ENCODE measurements at places on chromosomes 7 and 10.

- no peak for DNase-seq
Observed at GRCh38 chr10:11516431-11516746, 95.1 kb downstream of the USP6NL start.

DNA sequence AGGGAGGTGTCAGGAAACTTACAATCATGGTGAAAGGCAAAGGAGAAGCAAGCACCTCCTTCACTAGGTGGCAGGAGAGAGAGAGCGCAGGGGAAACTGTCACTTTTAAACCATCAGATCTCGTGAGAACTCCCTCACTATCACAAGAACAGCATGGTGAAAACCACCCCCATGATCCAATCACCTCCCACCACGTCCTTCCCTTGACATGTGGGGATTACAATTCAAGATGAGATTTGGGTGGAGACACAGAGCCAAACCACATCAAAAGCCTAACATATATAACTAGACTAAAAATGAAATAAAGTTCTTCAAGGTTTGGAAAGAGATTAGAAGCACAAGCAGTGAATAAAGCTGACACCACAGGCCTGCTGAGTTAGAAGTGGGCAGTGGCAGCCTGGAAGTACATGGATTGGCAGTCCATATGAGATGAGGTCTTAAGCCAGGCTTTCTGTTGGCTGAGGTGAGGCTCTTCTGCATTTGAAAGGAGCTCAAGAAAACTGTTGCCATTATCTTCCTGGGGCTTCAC, 96.4 kb upstream of the MDFIC start:
- no peak for DNase-seq

- no peak for DNase-seq
Observed at GRCh38 chr7:120617275-120617674, 240.7 kb downstream of the TSPAN12 start.

DNA sequence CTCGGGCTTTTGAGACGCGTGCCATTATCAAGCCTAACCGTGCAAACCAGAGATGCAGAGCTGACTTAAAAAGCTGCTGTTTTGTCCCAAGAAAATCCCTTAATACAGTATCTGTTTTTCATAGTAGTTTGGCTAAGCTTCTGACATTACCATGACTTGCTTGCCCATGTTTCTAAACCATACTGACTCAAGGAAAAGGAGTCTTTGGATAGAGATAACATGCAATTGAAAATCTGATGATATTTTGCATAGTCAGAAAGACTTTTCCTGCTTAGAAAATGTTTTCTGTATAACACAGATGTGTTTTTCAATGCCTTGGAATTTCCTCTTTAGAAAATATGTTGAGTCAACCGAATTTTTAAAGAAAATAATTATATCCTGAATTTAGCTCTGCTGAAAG, 21.5 kb upstream of the AKR1E2 start:
- no peak for DNase-seq

DNA sequence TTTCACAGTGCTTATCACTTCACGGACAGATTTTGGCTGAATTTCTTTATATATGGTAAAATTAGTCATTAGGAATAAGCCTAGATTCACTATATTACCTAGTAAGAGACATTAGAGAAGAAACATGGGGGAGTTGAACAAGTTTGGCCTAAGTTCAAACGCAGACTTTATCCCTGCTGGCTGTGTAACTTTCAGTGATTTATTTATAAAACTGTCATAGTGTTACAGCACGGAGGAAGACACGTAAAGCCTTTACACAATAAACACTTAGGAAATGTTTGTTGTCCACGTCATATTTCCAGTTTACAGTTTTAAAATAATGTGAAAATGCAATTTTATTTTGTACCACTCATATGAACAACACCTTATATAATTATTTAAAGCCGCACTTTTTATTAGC, 661.5 kb downstream of the MAGI2 start:
- DNase-seq, result no peak

- DNase-seq, result no peak
Observed at GRCh38 chr10:1665021-1665661, 72.2 kb downstream of the ADARB2 start.

DNA sequence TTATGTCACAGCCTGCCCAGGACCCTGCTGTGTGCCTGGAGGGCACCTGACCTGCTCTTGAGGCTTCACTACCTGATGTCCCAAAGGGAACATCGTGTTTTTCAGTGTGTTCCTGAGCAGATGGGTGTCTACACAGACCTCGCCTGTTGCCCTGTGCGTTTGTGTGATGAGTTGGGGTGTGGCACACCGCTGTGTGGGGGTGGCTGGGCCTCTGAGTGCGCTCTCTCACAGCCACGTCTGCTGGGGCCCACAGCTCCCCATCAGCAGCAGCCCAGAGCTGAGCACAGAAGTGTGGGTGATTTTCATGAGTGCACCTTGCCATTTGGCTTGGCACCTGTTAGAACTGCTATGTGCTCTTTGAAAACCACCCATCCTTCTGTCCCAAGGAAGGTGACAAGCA, 121.5 kb downstream of the NKX6-2 start:
- no peak for DNase-seq

DNA sequence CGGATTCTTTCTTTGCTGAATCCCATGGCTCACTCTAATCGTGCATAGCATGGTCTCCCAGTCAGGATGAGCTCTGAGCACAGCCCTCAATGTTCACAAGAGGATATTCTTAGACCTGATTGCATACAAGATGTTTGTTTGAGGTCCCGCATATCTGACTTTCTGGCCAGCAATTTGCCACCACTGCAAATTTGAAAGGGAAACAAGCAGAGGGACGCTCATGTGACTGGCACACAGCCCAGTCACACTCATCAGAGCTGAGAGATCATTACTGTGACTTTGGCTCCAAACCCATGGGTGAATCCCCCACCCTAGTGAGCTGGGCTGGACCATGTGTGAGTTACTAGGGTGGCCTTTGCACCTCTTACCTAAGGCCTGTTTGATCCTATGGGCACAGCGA, 9.9 kb downstream of the TAS2R41 start:
- no peak for DNase-seq

- no peak for DNase-seq
Observed at GRCh38 chr7:27146491-27147198, 929 bp downstream of the HOXA6 start.

DNA sequence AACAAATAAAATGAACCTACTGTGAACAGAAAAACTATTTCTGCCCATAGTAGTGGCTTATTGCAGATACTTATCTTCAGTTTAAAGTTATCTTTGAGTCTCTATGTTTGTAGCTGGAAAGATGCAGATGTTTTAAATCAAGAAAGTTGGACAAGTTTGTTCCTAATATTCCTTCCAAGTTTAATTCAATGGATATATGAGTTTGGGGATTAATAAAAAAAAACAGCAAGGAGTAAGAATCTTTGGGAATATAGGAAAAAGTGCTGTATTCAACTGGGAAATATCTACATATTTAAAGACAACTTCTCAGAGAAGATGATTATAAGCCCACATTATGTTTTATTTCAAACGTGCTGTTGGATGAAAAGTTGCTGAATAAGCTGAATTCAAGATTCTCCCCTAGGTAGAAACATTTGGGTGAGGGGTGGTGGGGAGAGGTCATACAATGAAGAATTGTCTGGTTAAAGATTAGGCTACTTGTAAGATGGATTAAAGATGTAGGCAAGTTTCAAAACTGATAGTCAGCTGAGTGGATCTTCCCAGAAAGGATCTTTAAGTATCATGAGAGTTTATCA, 1135.2 kb downstream of the CNTNAP2 start:
- no peak for DNase-seq

- DNase-seq, result no peak
Observed at GRCh38 chr10:22133749-22134624, 83.8 kb downstream of the EBLN1 start.

- no peak for DNase-seq
Observed at GRCh38 chr7:106658316-106659165, 2.4 kb downstream of the CCDC71L start.

DNA sequence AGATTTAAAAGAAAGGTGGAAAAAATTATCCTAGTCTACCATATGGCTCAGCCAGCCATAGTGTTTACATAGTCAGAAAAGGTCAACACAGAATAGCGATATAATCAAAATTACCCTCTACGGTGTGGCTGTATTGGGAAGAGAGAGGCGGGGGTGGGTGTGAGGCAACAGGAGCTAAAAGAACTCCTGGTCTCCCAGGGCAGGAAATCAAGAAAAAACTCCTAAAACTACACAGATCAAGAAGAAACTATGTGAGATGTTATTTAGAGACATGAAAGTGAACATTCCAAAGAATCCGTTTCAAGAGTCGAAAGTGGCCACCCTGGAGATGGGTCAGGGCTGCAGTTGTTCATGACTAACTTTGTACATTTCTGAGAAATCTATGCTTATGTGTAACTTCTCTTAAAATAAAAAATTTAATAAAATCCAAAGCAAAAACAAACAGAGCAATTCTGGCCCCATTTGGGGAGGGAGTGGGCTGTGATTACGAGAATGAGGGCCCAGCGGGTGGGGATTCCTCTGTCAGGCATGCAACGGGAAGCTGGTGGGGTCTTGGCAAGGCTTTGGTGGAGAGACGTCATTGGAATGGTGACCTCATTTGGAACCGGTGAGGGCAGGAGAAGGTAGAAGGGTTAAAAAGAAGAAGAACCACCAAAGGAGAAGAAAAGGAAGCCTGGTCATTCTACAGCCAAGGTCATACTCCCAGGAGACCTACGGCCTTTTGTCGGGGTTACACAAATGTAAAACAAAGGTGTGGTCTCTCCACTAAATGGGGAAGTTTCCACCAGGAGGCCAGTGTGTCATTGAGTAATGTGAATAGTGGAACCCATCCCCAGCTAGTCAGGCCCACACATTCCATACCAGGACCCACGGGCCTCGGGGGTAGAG, 71.2 kb upstream of the DUSP5 start:
- DNase-seq, result no peak

DNA sequence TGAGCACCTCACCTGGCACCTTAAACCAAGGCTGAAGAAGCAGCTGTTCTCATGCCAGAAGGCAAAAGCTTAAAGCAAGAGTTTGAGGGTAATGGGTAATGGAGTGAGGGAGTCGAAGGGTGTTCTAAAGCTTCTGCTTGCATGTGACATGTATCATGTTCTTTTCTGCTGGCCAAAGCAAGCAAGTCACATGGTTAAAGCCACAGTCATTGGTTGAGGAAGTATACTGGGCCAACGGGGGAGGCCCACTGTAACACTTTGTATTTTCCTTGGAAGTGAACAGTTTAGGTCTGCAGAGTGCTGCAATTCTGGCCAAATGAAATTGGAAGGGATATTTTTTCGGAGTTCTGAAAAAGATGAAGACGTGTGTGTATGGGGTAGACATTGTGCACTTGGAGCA, 75.7 kb downstream of the REEP3 start:
- DNase-seq, result no peak

GRCh38 chr7:140609646-140610045, 31.0 kb downstream of the DENND2A start:
- no peak for DNase-seq

DNA sequence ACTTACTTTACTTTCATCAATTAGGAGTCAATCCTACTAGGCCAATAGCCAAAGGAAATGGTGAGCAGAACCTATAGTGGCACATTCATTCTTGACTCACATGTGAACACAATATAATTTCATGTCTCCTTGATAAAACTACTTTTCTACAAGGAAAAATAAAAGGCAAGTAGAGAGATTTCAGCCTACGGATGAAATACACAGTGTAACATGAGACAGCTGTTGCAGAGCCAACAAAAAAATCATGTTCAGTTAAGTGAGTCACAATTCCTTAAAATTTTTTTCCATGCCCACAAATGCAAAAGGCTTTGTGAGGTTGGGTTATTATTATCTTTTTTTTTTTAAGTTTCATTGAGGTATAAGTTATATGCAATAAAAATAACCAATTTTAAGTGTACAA, 54.8 kb downstream of the GPR141 start:
- no peak for DNase-seq

GRCh38 chr7:123692471-123692877, 36.8 kb downstream of the LMOD2 start:
- no peak for DNase-seq

- no peak for DNase-seq
Observed at GRCh38 chr7:135993950-135994349, 16.8 kb upstream of the MTPN start.

- DNase-seq, result no peak
Observed at GRCh38 chr10:111944331-111944730, 239.2 kb downstream of the GPAM start.

GRCh38 chr10:103103989-103104388, 89.1 kb downstream of the NT5C2 start:
- no peak for DNase-seq

- DNase-seq, result no peak
Observed at GRCh38 chr7:45863715-45864114, 9.2 kb downstream of the CCDC201 start.

DNA sequence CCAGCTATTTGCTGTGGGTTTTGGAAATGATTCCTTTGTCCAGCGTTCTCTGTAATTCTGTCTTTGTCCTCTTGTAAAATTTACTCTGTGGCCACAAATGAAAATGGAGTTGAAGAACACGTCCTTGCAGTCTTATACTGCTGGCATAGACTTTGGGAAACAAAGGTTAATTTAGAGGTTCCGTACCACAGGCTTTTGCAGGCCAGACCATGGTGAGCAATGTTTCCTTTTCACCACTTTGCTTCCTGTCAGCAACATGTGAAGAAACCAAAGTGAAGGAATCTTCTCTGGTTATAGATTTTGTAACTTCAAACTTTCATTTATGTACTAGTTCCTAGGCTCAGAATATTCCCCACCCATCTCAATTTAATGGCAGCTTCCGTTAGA, 488.5 kb downstream of the MDFIC start:
- no peak for DNase-seq

- no peak for DNase-seq
Observed at GRCh38 chr7:41592236-41592635, 110.7 kb downstream of the INHBA start.

GRCh38 chr10:23031318-23031717, 64.1 kb upstream of the MSRB2 start:
- DNase-seq, result no peak

DNA sequence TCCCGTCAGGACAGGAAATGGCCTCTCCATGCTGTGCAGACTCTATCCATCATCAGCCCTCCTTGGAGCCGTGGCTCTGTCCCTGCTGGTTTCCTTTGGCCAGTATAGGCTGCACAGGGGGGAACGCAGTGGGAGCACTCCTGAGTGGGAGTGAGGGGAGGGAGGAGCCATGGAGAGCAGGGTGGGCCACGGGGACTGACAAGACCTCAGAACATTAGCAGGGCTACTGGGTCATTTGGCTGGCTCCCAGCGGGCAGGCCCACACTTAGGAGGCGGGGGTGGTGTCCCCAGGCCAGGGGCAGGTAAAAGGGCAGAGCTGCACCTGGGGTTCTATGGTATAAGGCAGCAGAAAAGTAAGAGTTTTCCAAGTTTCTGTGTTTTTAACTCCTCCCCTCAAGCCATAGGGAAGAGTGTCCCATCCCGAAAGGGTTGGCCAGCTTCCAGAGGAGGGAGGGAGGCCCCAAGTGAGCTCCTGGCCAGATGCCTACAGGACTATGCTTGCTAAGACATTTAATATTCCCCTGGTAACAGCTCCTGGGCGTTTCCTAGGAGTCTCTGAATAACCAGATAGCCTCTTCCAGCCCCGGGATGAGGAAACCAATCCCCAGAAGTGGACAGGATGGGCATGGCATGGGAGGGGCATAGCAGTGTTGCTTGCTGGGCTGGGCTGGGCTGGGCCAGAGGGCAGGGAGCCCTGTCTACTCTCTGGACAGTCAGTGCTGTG, 5.5 kb upstream of the OPN4 start:
- no peak for DNase-seq

GRCh38 chr10:20955355-20955893, 58.3 kb upstream of the NEBL start:
- no peak for DNase-seq

All from NCI-H2081 (cell line).